ENCODE measurements at places on chromosomes 5 and 9.

DNA sequence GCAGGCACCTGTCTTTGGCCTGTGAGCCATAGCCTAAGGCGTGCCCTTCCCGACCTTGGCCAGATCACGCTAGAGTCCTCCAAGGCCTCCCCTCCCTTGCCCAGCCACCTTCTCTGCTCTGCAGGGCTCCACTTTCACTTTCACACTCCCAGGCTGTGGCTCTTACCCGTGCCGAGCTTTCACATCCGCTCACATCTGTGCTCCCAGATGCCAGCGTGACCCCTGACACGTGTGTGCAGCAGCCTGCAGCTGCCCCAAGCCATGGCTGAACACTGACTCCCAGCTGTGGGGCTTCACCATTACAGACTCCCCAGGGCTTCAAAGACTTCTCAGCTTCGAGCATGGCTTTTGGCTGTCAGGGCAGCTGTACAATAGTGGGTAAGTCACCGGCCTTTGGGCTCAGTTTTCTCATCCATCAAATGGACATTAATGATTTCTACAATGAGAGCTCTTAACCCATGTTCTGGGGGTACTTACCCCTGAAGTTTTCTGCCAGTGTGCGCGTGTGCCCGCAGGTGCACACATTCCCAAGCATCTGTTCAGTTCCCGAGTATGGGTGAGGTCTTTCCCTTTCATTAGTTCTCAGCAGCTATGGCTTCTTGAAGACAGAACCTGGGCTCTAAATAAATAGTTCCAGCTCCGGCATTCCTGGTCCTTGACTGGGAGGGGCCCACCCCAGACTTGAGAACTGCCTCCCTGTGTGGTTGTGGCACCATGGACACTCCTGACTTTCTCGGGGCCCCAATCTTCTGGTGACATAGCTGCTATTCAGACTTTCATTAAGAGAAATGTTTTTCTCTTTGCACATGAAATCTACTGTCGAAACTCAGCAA is 118.6 kb downstream of the RGS3 start:
- peak; percentile 61 for DNase-seq

DNA sequence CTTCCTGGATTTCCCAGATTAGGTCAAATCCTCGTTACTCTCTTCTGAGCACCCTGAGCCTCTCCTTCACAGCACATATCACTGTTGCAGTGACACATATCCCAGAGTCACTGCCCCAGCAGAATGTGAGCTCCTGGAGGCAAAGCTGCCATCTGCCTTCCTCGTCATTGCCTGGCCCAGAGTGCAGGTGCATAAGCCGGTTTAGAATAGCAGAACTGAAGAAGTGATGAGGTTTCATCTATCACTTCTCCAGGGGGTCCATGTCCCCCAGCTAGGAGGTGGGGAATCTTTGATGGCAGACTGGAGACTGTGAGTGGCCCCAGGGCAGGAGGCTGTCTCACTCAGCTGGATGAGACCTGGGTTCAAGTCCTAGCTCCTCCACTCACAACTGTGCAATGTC is 25.8 kb downstream of the NIPAL4 start:
- DNase-seq = no peak

DNA sequence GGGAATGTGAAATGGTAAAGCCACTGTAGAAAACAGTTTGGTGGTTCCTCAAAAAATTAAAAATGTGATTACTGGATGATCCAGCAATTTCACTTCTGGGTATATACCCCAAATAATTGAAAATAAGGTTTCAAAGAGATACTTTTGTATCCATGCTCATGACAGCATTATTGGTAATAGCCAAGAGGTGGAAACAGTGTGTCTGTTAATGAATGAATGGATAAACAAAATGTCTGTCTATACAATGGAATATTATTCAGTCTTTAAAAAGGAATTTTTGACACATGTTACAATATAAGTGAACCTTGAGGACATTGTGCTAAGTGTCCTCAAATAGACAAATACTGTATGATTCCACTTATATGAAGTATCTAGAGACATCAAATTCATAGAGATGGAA is 40.1 kb downstream of the NUP214 start:
- no peak for DNase-seq

- DNase-seq = peak; percentile 39
Measured at GRCh38 chr5:40842351-40842750, 1.2 kb downstream of the CARD6 start.

GRCh38 chr9:91207729-91208418 is 153.8 kb downstream of the AUH start:
- peak; percentile 59 for DNase-seq

GRCh38 chr5:80659106-80659505 is 4.3 kb upstream of the DHFR start:
- peak; percentile 27 for DNase-seq

- no peak for DNase-seq
Measured at GRCh38 chr5:63346451-63346850, 615.8 kb downstream of the HTR1A start.

GRCh38 chr9:109168170-109168569 is 1.1 kb upstream of the FRRS1L start:
- DNase-seq = no peak

GRCh38 chr9:38171538-38171884 is 102.5 kb upstream of the SHB start:
- DNase-seq = no peak

All from GM03348 (cell line).